ENCODE measurements at places on chromosomes 7 and 10. TPM values are rescaled to one million over a fixed set of nuclear protein-coding genes. Genes with fewer than 3 reads are reported as not detected.

- DNase-seq, result no peak
Observed at GRCh38 chr7:48473205-48473865, 302.1 kb downstream of the ABCA13 start.

- DNase-seq, result no peak
Observed at GRCh38 chr7:131251371-131251770, 76.3 kb upstream of the MKLN1 start.

XRCC2 gene
- 0.96 TPM for total RNA-seq

ARHGEF5 gene
- 27.3 TPM for total RNA-seq

VGF gene
- not detected for total RNA-seq

C10orf143 gene
- 11.6 TPM for total RNA-seq

GRCh38 chr10:70480239-70480861, 1.8 kb downstream of the PALD1 start:
- DNase-seq, result no peak

DNA sequence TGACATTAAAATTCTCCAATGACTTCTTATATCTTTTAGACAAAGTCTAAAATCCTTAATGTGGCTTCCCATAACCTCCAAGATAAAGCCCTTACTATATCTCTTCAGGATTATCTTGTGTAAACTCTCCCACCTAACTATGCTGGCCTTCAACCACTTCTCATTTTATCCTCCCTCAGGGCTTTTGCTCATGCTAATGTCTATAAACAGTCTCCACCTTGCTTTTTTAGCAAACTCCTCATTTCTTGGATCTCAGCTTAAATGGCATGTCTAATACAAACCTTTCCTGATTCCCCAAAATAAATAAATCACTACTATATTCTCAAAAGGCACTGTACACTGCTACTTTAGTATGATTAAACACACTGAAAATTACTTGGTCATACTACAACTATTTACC, 181.2 kb downstream of the LRRN3 start:
- no peak for DNase-seq

- DNase-seq, result no peak
Observed at GRCh38 chr7:68461430-68461829, 1136.8 kb upstream of the AUTS2 start.

DNA sequence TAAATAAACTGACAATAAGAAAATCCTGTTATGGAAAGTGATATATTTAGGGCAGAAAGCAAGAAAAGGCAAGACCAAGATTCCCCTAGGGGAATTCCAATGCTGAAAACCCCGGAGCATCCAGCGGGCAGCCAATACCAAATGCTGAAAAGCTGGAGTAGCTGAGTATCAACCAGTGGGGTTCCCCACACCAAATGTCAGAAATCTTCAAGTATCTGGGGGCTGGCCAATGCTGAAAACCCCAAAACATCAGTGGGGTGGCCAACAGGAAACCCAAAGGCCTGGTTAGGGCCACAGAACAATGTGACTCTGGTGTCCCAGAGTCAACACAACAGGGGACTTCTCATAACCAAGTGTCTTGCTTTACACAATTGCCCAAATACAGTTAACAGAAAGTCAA, 271.8 kb upstream of the CACNA2D1 start:
- no peak for DNase-seq

DNA sequence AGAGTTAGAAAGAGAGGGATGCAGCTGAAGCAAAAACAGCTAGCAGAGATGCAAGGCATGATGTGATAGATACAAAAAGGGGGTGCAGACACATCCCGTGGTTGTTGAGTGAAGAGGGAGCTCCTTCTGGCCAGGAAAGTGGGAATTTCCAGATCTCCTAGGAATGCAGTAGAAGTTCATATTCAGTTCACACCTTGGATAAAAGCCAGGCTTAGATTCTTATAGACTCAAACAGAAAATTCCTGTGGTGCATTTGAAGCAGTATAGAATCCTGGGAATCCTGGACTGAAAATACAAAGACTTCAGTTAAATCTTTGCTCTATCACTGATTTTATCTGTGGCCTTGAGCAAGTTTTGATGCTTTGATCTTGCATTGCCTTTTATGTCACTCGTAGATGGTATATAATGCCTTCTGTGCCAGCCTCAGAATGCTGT, 33.9 kb downstream of the SGPL1 start:
- DNase-seq, result no peak

CDC14C gene
- not detected for total RNA-seq

GRCh38 chr7:81669476-81670105, 100.3 kb downstream of the HGF start:
- DNase-seq, result no peak

GRCh38 chr7:70134029-70134770, 535.9 kb downstream of the AUTS2 start:
- DNase-seq, result no peak

WNT8B gene
- total RNA-seq, result 0.99 TPM

Measured in ureter (tissue), 1 donor.